Hematopoietic multipotent progenitor cell treated with erythropoietin and hydrocortisone succinate and interleukin-3 and kit ligand, for 4 days (in vitro differentiated cells): ENCODE measurements at places on chromosomes 4 and X.

GRCh38 chr4:2356123-2357069 is 62.0 kb downstream of the ZFYVE28 start:
- DNase-seq = no peak

GRCh38 chrX:139642241-139642927 is 65.6 kb downstream of the MCF2 start:
- DNase-seq = no peak

- no peak for DNase-seq
Measured at GRCh38 chr4:52157641-52158316, 106.7 kb downstream of the SPATA18 start.

DNA sequence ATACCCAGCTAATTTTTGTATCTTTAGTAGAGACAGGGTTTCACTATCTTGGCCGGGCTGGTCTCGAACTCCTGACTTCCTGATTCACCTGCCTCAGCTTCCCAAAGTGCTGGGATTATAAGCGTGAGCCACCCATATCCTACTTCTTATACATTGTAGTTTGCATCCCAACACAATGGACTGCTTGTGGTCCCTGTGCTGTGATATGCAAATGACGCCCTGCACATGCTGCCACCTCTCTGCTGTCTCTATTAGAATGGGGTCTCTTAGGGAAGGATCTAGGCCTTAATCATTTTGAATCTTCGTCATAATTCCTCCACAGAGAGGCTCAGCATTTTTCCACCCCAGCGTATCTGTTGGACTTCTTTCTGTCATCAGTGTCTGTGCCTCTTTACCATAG is 595.9 kb downstream of the ADGRL3 start:
- no peak for DNase-seq

DNA sequence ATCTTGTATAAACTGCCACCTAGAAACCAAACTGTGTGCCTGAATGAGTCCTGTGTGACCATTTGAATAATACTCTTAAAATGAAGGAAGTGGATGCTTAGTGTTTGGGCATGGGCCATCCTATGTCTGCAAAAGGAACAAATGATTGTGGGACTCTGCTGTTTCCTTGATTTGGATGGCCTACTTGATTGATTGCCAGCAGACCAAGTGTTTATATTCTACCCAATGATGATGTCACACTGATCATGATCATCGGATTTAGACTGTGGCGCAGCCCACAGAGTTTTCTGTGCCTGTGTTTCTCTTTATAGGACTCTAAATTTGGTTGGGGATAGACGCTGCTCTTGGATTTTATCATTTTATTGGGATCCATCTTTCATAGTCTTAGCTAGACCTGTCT is 4.4 kb downstream of the SEPTIN11 start:
- no peak for DNase-seq
